ENCODE measurements at places on chromosomes 16 and 17.
A peak's percentile ranks its signal among the peaks of the same experiment; 100 is the strongest.

GRCh38 chr17:39867084-39867879, 720 bp upstream of the ZPBP2 start:
- DNase-seq: no peak

DNA sequence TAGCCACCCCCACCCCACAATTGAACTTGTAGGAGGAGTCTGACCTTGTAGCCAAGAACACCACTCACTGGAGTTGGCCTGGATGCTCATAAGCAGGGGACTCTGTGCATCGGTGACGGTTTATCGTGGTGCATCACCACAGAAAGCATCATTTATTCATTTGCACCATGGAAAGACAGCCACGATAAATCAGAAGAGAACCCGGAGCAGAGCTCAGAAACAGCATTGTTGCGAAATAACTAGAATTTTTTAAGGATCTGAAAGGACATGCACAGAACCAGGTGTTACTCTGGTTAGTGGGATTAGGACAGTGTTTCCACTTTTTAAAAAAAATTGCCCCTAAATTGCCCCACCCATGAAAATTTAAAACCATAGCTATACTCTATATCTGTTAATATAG, 44.4 kb upstream of the IRX6 start:
- DNase-seq: no peak

DNA sequence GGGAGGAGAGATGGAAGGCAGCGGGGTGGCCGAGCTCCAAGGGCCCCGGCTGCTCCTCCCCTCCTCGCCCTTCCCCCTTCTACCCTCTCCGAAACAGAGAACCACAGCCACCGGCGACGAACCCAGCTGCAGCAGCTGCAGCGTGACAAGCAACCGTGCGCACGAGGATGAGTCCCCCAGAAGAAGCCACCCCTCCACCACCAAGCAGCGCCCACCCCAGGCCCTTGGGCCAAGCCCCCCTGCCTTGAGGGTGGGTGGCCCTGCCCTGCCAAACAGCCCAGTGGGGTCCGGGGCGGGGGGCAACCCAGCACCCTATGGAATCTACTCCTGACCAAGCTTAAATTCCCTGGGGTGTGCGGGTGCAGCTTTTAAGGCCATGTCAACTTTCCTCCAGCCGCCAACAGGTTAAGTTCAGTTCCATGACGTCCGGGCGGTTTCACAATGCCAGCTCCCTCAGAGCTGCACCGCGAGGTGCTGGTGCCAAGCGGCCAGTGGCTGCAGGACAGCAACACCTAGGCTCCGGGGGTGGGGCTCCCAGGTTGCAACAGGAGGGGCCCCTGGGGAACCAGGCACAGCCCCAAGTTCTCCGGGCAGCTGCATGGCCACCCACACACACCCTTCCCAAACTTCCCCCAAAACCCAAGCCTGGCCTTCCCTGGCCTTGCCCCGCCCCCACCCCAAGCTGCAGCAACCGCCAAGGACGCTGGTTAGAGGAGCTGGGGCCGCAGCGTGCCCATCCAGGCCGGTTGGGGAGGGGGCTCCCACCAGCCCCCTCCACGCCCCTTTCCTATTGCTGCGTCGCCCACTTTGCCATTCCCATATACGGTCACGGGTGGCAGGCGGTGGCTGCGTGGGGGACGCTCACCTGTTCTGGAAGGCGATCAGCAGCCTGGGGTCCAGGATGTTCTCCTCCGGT, 2.0 kb downstream of the CBX4 start:
- no peak for DNase-seq

- DNase-seq: no peak
These were observed 851 bp downstream of the EDC4 start for GRCh38 chr16:67873435-67874370.

GRCh38 chr17:6340708-6341107, 94.2 kb downstream of the AIPL1 start:
- no peak for DNase-seq

- DNase-seq: no peak
These were observed 32.7 kb downstream of the AP1G1 start for GRCh38 chr16:71775949-71776348.

DNA sequence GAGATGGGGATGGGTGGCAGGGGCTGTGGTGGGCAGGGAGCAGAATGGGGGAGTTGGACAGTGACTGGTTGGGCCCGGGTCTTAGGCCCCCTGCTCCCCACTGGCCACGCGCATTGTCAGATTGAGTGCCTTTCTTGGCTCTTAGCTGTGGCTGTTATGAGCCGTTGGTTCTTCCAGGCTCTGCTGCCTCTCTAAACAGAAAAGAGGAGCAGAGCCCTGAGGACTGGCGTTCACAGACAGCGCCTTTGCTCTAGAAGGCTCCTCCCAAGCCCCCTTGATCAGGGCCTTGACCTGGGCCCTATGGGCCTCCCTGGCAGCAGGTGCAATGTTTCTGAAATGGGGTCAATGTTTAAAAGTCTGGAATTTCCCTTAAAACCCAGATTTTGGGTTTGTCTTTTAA, 14.8 kb upstream of the NUDT16L1 start:
- DNase-seq: no peak

- no peak for DNase-seq
These were observed 6.7 kb downstream of the CLEC19A start for GRCh38 chr16:19292186-19292585.

GRCh38 chr17:2954898-2955445, 108.4 kb downstream of the OR1D5 start:
- DNase-seq: no peak

- peak; percentile 70 for DNase-seq
These were observed 151.8 kb downstream of the PITPNC1 start for GRCh38 chr17:67528751-67529436.

GRCh38 chr17:75681289-75681688, 14.2 kb downstream of the SAP30BP start:
- no peak for DNase-seq

DNA sequence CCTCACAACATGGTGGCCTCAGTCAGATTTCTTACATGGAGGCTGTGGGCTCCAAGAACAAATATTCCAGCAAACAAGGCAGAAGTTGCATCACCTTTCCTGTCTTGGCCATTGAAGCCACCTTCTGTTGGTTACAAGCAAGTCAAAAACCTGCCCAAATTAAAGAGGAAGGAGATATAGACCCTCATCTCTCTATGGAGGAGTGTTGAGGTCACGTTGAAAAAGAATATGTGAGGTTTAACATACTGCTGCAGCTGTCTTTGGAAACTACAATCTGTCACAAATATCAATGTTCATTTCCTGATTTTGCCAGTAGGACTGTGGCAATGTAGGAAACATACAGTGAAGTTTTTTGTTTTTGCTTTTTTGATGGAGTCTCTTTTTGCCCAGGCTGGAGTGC, 211.4 kb downstream of the COPRS start:
- DNase-seq: no peak

GRCh38 chr17:43611230-43611969, 50.3 kb downstream of the MEOX1 start:
- DNase-seq: no peak

DNA sequence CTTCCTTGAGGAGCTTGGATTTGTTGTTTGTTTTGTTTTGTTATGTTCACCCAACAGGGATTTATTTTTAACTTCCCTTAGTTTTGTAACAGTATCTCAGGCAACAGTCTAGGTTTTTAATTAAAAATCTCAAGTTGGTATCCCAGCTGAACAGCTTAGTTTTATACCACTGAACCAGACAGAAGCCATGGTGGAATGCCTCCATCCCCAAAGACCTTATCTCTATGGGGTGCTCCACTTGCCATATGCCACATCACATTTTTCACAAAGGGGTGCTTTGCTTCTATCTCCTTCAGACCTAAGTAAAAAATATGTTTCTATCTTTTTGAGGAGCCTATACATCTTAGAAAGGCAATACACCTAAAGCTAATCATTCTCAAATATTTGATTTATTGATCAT, 715.8 kb upstream of the KIF2B start:
- no peak for DNase-seq

DNA sequence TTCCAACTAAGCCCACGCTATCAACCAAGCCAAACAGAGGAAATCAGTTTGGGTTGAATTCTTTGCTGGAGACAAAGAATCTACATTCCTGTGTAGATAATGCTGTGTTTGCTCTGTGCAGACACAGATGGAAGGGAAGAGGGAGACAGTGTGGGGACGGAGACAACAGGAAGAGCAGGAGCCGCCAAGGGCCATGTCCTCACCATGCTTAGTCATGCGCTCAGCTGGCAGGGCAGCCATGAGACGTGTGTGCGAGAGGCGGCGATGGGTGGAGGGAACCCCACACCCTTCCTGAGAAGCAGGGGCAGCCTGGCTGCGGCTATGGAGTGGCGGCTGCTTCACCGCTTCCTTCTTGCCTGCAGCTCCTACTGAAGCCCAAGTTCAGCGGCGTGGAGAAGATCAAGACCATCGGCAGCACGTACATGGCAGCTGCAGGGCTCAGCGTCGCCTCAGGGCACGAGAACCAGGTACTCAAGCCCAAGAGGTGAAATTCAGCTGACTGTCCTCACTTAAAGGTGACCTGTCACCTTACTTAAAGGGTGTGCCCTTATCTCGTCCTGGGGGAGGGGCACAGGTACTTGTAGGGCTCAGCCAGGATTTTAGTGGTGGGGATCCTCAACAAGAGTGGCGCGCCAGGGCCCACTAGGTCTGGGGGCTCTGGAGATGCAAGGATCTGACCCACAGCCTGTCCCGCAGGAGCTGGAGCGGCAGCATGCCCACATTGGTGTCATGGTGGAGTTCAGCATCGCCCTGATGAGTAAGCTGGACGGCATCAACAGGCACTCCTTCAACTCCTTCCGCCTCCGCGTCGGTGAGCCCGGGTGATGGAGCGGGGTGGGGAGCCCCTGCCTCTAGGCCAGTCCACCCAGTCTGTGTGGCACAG, 47.5 kb downstream of the ADCY7 start:
- DNase-seq: no peak

DNA sequence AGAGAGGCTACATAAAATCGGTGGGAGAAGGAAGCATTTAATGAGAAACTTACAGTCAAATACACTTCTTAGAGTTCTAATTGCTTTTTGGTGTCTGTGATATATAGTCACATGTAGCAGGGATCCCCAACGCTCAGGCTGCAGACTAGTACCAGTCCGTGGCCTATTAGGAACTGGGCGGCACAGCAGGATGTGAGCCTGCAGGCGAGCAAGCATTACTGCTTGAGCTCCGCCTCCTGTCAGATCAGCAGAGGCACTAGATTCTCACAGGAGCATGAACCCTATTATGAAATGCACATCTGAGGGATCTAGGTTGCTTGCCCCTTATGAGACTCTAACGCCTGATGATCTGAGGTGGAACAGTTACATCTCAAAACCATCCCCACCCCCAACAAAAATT, 158.5 kb downstream of the TANC2 start:
- DNase-seq: no peak

DNA sequence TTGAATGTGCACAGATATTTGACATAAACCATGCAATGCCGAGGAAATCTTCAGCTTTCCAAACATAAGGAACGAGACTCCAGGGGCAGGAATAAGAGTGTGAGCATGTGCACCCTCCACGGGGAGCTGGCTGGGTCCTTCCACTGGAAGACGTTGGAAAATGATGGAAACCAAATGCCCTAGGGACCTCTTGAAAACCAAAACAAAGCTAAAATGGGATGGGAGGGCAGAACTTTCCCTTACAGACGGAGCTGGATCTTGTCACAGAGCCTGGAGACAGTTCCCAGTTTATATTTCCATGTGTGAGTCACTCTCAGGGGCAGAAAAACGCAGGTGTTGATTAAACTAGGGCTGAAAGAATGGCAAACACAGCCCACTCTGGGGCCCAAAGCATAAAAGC, 34.4 kb upstream of the DNAH17 start:
- DNase-seq: no peak

GRCh38 chr16:75304521-75305363, 53.3 kb upstream of the BCAR1 start:
- no peak for DNase-seq
